Lower lobe of right lung (tissue), 2 donors: ENCODE measurements at places on chromosomes 7 and 10. TPM values are rescaled to one million over a fixed set of nuclear protein-coding genes. Genes with fewer than 3 reads are reported as not detected.

DNA sequence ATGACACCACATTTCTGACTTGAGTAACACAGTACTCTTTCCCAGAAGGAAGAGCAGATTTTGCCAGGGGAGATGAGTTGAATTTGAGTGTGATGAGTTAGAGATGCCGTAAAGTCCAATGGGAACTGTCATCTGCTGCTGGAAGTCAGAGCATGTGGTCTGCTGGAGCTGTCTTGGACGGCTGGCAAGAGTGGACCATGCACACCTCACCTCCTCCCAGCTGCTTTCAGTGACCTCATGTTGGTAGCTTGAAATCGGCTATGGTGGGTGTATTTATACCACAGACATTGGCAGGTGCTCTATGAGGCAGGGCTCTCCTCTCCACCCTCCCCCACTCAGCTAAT, 82.3 kb downstream of the COL13A1 start:
- DNase-seq, result no peak

- DNase-seq, result no peak
These were observed 237.0 kb downstream of the EXOC4 start for GRCh38 chr7:133489906-133490305.

GRCh38 chr7:81887098-81888090, 117.5 kb upstream of the HGF start:
- no peak for DNase-seq

The GPR26 gene
- total RNA-seq, result not detected

DNA sequence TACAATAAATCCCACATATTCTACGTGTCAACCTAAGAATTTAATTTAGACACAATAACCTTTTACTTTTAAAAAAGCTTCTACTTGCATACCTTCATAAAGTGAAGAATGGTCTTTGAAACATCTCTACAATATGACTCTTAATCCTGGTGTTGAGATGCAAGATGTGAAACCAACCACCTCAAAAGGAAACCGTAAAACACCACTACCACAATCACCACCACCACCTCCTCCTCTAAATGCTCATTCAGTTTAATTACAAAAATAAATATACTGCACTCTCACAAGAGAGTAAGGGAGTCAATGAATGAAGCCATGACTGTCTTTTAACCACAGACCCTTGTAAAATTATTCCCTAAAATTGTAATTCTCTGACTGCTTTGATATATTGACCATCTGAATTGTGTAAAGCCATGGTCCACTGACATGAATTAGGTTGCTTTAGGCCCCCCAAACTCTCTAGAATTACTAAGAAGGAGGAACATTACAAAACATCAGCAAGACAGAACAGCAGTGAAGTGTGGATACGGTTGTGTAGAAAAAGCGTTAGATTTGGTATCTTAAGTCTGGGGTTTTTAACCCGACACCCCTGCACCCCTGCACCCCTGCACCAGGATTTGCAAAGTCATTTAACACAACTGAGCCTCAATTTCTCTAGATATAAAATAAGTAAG, 171.4 kb downstream of the SFMBT2 start:
- no peak for DNase-seq

DNA sequence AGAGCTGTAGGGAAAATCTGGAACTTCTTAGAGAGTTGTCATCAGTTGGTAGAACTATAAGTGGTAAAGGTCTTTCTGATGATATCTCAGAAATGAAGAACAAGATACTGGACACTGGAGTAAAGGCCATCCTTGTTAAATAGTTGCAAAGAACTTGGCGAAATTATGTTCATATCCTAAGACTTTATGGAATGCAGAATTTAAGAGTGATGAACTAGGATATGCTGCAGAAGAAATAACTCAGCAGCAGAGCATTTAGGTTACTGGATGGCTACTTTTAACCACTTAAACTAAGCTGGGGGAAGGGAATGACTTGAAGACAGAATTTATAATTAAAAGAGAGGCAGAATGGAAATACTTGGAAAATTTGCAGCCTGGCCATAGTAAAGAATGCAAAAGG, 23.7 kb downstream of the PTEN start:
- DNase-seq, result no peak

DNA sequence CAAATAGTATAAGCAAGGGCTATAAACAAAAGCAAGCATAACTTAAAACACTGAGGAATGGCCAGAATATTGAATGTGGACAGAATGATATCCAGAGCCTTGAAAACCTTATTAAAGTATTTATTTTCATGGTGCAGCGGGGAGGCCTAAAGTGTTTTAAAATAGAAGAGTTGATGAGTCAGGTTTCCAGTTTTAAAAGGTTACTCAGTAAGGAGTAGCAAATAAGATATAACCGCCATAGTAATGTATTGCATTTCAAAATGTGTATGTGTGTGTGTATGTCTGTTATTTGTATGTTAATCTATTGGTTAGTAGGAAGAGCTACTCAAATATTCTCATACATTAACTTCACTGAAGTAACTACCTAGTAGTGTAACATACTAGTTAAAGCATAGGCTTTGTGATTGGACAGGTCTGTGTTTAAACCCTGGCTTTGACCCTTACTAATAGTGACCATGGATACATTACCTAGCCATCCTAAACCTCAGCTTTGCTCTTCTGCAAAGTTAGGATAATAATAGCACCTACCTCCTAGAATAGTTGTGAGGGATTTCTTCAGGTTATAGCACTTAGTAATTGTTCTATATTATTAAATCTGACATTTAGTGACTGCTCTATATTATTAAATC, 16.9 kb downstream of the CUTC start:
- no peak for DNase-seq

The IQCE gene
- 32.0 TPM for total RNA-seq

GRCh38 chr7:97006055-97006815, 882 bp downstream of the DLX6 start:
- no peak for DNase-seq

The LLCFC1 gene
- total RNA-seq, result not detected

- no peak for DNase-seq
These were observed 3.5 kb downstream of the CHAT start for GRCh38 chr10:49617121-49618020.

- DNase-seq, result no peak
These were observed 26.5 kb downstream of the DNAJB12 start for GRCh38 chr10:72328045-72328828.

GRCh38 chr7:138607216-138608126, 93.7 kb downstream of the SVOPL start:
- DNase-seq, result no peak

DNA sequence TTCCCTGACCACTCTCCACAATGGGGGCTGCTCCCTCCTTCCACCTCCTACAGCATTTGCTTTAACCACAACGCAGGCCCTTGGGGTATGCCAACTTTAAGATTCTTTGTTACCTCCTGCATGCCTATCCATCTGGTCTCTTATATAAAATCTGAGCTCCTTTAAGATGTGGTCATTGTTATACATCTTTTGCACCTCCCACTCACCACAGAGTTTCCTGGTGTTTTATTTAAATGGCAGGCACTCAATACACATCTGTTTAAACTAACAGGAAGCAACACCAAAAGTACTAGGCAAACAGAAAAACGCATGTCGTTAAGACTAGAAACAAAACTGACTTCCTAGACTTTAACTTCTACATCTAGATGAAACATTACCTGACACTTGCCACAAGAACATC, 36.3 kb downstream of the SLC25A13 start:
- no peak for DNase-seq
